HT1080 (cell line): ENCODE measurements at places on chromosomes 12 and 14.

- DNase-seq = no peak
Measured at GRCh38 chr12:19971361-19972280, 396.7 kb upstream of the PDE3A start.

- DNase-seq = no peak
Measured at GRCh38 chr12:83896416-83896815, 1016.2 kb downstream of the SLC6A15 start.

- no peak for DNase-seq
Measured at GRCh38 chr14:100586403-100587085, 673 bp downstream of the BEGAIN start.

- no peak for DNase-seq
Measured at GRCh38 chr12:11837216-11837934, 187.9 kb downstream of the ETV6 start.

- no peak for DNase-seq
Measured at GRCh38 chr12:67609226-67609870, 39.2 kb upstream of the DYRK2 start.

GRCh38 chr14:90429754-90430153 is 32.9 kb downstream of the CALM1 start:
- DNase-seq = no peak

- DNase-seq = peak; percentile 58
Measured at GRCh38 chr14:103880348-103881267, 33.2 kb upstream of the PPP1R13B start.

DNA sequence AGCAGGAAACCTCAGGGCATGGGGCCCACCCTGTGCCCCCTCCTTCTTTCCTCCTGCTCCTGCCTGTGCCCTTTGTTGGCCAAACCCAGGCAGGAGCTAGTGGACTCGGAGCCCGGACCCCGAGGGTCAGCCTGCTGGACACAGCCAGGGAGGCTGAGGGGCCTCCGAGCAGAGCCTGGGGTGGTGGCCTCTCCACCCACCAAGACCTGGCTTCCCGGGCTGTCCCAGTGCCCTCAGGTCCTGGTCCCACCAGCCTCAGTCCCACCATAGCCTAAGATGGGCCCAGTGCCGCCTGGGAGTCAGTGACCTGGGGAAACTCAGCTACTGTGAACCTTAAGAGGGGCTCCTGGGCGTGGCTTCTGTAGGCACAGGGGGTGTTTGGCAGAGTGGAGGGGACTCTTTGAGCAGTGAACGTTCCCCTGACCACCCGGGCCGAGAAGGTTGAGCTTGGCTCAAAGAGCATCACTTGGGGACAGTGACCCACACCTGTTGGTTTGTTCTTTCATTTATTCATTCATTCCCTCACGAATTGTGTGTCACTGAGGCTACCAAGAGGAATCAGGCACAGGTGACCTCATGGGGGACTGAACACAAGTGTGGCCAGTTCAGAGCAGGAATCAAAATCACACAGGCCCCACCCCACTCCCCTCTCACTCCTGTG is 266.1 kb downstream of the ADGRD1 start:
- DNase-seq = no peak

GRCh38 chr14:101246894-101247841 is 314.1 kb upstream of the DIO3 start:
- DNase-seq = no peak

DNA sequence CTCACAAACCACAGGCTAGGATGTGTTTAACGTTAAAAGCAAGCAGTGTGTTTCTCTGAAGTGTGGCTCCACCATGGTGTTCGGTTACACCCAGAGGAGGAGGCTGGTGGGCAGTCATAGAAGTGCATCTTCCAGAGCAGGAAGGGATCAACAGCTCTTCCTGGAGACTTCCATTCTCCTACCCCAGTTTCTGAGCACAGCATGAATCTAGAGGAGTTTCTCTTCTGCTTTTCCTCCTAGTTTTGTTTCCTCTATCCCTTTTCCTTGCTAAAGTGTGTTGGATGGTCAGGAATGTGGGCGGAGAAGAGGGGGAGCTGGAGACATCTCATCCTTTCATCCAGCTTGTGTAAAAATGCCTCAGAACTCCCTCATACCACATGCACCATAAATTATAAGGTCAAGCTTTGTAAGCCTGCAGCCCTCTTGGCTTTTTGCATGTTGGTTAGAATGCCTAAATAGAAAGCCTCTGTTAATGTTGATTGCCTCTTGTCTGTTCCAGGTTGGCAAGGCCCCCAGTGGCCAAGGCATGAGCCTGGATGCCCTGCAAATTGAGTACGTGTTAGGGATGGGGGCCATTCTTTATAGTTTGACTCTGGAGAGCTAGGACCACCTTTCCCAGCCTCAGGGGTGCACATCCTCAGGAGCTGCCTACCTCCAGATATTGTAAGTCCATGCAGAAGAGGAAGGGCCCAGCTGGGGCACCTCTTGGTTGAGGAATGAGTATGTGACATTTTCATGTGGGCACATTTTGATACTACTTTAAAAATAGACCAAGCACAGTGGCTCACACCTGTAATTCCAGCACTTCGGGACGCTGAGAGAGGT is 4.0 kb upstream of the CKAP4 start:
- DNase-seq = peak; percentile 26

DNA sequence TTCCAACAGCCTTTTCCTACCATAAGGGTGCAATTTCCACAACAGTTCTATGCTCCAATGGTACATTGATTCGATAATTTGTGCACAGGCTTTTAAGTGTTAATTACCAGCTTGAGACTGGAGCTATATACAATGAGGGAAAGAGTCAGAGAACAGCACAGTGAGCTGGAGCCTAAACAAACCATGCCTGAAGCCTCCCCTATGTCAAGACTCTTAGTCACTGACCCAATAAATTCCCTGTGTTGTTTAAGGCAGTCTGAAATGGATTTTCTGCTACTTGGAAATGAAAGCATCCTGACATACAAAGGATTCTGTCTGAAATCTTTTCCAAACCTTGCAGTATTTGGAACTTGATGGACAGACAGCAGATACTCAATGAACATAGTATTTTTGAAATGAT is 149.0 kb downstream of the EFCAB11 start:
- no peak for DNase-seq

DNA sequence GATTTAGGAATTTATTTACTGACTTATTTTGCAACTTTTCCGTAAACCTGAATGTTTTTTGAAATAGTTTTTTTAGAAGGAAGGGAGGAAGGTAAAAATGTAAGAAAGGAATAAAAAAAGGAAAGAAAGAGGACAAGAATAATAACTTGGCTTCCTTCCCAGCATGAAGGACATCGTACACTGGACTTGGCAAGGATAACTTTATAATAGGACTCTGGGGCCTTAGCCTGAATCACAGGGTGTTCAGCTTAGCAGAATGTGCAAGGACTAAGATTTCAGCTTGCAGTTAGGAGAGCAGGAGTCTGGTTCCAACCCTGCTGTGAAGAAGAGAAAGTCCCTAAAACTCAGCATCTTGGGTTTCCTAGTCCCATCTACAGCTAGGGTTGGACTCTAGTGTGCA is 1053.3 kb downstream of the VRK1 start:
- DNase-seq = no peak

DNA sequence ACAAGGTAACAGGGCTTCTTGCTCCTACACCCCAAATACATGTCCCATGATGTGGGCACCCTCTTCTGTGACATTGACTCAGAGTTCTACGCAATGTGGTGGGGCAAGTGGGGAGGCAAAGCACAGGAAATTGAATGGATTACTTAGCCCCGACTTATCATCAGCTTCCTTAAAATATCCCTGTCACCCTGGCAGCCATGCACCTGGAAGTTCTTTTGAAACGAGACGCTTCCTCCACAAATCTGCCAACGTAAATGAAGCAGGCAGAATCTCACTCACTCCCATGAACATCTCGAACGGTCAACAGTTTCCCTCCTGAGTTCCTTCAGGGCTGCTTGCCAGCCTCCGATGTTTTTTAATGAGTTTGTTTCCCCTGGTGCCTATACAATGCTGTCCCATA is 33.5 kb downstream of the RNFT2 start:
- DNase-seq = peak; percentile 79

DNA sequence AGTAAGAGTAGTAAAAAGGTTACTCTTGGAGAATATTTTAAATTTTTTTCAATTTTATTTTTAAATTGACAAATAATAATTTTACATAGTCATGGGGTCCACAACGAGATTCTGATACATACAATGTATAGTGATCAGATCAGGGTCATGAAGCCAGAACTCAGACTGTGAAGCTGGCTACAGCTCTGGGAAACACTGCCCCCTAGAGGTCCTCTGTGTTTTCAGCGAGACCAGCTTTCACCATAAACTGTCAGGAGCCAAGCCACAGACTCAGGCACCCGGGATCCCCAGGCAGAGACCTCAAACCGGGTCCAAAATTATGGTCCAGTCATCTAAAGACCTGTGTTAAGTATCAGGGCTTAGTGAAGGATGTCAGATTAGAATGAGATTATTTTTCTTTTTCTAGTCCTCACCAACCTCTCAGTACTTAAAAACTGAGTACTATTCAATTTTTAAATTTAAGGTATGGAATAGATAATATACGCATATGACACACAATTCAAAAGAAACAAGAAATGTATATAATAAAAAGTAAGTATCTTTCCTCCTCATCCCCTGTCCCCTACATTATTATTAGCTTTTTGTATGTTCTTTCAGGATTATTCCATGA is 397.1 kb downstream of the MDGA2 start:
- DNase-seq = peak; percentile 48

DNA sequence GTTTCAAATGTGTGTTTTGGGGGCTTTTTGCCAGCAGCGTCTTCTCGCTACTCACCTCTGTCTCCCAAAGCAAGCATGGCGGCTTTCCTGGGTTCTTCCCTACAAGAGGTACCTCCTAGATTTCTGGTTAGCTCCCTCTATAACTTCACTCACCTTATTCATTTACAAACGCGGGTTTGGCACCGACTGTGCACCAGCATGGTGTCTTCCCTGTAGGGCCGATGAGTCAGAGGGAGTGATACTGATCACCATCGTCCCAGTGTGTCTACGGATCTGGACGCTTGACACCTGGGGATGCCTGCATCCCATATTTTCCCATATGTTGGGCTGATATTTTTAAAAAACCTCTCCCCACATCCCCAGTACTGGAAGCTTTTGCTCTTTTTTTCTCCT is 8.0 kb upstream of the SERPINA12 start:
- DNase-seq = no peak

- DNase-seq = no peak
Measured at GRCh38 chr14:86575141-86575540, 1045.2 kb downstream of the FLRT2 start.

DNA sequence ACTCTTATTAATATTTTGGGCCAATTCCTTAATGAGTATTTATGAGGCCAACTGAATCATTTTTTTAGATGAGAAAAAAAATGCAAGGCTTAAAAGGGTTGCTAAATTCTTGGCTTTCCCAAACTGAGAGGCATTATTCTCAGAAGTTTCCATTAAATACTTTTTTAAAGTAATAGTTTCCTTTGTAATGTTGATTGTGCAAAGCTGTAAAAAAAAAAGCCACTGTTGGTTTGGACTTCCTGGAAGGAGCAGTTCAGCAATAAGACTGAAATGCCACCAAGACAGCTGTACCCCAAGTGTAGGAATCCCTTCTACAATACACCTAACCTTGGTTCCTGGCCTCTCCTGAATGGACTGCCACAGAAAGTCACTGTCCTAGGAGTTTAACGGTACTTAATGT is 231.3 kb downstream of the MON2 start:
- no peak for DNase-seq

DNA sequence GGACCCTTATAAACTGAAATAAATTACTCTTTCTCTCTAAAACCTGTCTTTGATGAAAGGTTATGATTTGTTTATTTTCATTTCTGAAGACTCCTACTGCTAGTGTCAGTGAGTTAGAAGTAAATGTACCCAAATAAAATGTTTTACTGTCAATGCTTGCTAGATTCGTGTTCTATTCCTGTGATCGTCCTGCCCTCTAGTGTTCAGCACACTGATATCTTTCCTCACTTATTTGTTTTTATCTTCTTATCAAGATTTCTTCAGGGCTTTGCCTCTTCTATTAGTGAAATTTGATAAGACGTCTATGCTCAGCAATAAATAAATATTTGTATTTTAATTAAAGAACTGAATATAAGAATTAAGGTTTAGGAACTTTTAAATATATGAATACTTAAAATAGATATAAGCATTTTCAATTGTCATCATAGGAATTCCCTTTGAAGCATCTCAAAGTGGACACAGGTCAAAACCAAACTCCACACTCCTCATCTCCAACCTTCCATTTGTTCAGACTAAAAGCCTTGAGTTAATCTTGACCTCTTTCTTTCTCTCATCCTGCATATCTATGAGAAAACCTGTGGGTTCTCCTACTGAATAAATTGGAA is 75.8 kb downstream of the C12orf50 start:
- DNase-seq = peak; percentile 32

DNA sequence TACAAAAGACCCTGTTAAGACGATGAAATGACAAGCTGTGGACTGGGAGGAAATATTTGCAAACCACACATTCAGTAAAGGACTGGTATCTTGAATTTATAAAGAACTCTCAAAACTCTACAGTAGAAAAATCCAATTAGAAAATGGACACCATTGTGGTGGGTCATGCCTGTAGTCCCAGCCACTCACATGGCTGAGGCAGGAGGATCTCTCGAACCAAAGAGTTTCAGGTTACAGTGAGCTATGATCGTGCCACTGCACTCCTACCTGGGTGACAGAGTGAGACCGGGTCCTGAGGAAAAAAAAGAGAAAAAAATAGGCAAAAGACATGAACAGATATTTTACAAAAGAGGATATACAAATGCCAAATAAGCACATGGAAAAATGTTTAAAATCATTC is 41.9 kb downstream of the TTC6 start:
- DNase-seq = no peak

- no peak for DNase-seq
Measured at GRCh38 chr12:34406996-34407300, 384.7 kb downstream of the ALG10 start.

- no peak for DNase-seq
Measured at GRCh38 chr12:104938371-104938770, 19.7 kb downstream of the SLC41A2 start.

DNA sequence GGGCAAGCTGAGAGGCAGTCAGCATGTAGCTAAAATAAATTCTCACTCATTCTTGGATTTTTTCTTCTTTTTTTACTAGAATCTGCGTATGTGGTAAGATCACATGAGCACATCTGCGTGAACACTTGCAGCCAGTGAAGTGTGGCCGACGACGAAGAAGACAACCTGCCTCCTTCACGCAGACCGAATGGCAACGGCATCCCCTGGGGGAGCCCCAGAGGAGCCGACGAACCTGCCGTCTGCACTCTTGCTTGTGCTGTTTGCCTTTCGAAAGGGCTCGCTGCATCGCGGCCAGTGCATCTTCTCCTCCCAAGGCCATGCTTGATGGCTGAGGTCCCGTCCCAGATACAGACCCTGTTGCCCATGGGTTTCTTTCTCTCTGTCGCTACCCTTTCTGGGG is 113.8 kb downstream of the KCNK10 start:
- no peak for DNase-seq

DNA sequence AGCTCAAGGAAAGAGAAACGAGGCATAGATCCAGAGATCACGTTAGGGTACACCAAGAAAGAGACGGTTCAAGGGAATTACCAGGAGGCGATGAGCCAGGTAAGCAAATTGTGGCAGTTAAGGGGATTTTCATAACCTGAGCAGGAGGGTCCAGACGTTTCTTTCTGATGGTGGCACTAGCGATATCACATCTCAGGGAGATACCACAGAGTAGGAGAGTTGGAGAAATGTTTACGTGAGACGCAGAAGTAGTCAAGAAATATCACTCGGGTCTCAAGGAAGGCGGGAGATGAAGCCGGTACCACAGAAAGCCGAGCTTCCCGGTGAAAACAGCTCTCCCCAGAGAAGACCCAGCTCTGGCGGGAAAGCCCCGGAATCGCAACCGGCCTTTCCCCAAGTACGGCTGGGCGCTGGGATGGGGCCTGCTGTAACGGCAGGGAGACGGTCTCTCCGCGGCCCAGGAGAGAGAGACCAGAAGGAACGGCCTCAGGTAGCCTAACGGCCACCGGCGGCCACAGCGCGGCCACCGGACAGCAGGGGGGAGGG is 485 bp downstream of the SENP1 start:
- no peak for DNase-seq
